ENCODE measurements at places on chromosomes 5 and 9.

- no peak for DNase-seq
Measured at GRCh38 chr5:55407059-55407684, 99.4 kb downstream of the MTREX start.

DNA sequence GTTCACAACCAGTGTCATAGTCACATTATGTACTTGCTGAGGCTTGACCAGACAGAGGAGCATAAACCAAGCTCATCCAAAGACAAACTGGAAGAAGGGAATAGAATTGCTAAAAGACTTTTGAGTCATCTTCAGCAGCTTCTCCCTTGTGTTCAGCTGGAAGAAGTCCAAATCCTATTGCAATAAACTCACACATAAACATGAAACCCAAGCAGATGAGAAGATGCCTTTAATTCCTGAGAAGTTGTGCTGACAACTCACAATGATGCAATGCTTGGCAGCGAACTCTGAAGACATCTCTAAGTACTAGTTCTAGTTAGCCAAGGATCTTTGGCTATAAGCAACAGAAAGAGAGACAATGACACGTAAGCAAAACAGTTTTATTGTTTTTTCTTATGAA, 642.1 kb downstream of the KCTD16 start:
- no peak for DNase-seq

DNA sequence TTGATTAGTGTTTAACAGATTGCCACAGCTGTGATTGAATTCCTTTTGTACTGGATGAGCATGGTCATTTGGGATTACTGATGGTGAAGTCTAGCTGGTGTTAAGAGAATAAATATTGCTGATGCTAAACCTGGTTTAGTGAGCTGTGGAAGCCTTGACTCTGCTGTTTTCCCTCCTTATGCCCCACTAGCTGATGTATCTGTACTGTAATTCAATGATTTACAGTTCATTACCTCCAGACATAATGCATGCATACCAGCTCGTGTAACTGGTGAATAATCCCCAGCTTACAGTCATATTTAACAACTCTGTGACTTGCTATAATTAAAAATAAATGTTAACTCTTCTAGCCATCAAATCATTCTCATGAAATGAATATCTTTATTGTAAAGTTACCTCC, 1.7 kb upstream of the CMYA5 start:
- DNase-seq, result no peak

- DNase-seq, result no peak
Measured at GRCh38 chr5:43648499-43649124, 45.6 kb downstream of the NNT start.

GRCh38 chr5:16806711-16807546, 129.2 kb downstream of the MYO10 start:
- DNase-seq, result no peak

DNA sequence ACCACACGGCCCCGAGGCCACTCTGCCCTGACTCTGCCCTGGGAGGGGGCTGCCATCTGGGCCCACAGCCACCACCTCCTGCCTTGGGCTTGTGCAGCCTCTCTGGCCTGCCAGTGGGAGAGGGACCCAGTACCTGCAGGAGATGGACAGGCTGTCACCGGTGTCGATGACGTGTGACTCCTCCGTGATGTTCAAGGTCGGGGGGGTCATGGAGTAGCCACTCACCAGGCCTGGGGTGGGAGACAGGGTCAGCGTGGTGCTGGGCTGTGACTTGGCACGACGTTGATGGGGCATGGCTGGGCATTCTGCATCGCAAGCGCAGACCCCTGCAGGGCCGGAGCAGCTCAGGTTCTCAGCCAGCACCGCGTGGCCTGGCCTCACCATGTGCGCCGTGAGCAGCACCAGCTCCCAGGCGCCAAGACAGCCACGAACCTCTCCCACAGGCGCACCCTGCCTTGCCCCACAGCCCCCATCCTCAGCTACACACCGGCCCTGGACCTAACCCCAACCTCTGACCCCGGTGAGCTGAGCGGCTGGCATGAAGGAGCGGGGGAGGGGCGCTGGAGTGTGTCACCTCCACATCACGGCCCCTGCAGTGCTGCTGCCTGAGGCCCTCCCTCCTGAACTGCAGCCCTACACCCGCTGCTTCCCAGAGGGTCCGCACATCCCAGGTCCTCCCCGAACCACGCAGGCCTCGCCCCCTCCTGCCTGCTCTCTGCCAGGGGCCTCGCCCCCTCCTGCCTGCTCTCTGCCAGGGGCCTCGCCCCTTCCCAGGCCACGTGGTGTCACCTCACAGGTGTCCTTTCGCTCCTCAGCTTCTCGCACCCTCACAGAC, 17.6 kb downstream of the FLT4 start:
- DNase-seq, result no peak

DNA sequence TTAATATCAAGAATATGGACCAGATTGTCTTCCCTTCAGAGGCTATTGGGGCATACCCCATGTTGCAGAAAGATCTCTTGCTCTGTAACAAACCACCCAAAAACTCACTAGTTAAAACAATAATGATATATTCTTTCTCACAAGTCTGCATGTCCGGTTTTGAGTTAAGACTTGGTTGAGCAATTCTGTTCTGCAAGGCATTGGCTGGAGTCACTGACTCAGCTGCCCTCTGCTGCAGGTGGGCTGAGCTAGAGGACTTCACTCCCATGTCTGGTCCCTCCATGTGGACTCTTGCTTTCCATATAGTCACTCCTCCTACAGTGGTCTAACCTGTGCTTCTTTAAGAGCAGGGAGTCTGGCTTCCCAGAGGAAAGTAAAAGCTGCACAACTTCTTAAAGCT, 73.4 kb downstream of the ESM1 start:
- no peak for DNase-seq
